Fibroblast of lung (primary cell): ENCODE measurements at places on chromosomes 7 and 10. TPM values are rescaled to one million over a fixed set of nuclear protein-coding genes. Genes with fewer than 3 reads are reported as not detected.

The FKBP9 gene
- total RNA-seq, result 242 and 274 TPM in 2 replicates

The NUTM2D gene
- 1.0 and 1.3 TPM in 2 replicates for total RNA-seq

The SPDYE2 gene
- total RNA-seq, result not detected in 2 replicates

The FAM13C gene
- 3.9 and 5.9 TPM in 2 replicates for total RNA-seq

The NRAP gene
- not detected in 2 replicates for total RNA-seq

The EVX1 gene
- not detected in 2 replicates for total RNA-seq

The ZNF239 gene
- 6.2 and 7.8 TPM in 2 replicates for total RNA-seq

The ASL gene
- total RNA-seq, result 18.7 and 36.0 TPM in 2 replicates

The PLEKHS1 gene
- total RNA-seq, result not detected in 2 replicates

The SKIDA1 gene
- total RNA-seq, result 0.50 and 0.51 TPM in 2 replicates

The HMX3 gene
- not detected in 2 replicates for total RNA-seq

The GIMAP6 gene
- under 0.01 TPM in 1 of 2 replicates, not detected in the other for total RNA-seq

The PRF1 gene
- total RNA-seq, result not detected in 2 replicates

The LARP4B gene
- total RNA-seq, result 19.8 and 25.4 TPM in 2 replicates

The SSC4D gene
- 0.33 and 0.51 TPM in 2 replicates for total RNA-seq

The ZNF503 gene
- total RNA-seq, result 7.1 and 8.2 TPM in 2 replicates

The VAX1 gene
- not detected in 2 replicates for total RNA-seq

The AVPI1 gene
- total RNA-seq, result 31.8 and 77.5 TPM in 2 replicates

The CALY gene
- 0.26 TPM in 1 of 2 replicates, not detected in the other for total RNA-seq

The PILRB gene
- total RNA-seq, result 3.6 and 4.3 TPM in 2 replicates

The HOXA2 gene
- 1.0 and 1.3 TPM in 2 replicates for total RNA-seq
